ENCODE measurements at places on chromosomes 11 and 22. TPM values are rescaled to one million over a fixed set of nuclear protein-coding genes. Genes with fewer than 3 reads are reported as not detected.

FUT4 gene
- total RNA-seq = not detected

TMEM45B gene
- not detected for total RNA-seq

INPPL1 gene
- total RNA-seq = 94.3 TPM

ST14 gene
- 0.11 TPM for total RNA-seq

NCAM1 gene
- 1.4 TPM for total RNA-seq
